ENCODE measurements at places on chromosomes 16 and 17.

DNA sequence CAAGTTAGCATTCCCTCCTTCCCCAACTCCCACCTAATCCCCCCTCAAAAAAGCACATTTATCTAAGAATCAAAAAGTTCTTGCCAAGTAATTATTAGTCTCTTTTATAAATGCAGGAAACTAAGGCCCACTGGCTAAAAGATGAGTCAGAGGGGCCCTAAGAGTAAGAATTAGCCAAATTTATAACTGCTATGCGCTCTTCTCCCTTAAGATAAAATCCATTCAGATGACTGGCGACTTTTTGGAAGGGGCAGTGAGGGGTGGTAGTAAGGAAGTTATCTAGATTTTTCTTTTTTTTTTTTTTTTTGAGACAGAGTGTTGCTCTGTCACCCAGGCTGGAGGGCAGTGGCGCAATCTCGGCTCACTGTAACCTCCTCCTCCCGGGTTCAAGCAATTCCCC, 17.1 kb downstream of the ZNF652 start:
- DNase-seq: no peak

GRCh38 chr17:30939051-30939689, 17.4 kb downstream of the ADAP2 start:
- DNase-seq: no peak

DNA sequence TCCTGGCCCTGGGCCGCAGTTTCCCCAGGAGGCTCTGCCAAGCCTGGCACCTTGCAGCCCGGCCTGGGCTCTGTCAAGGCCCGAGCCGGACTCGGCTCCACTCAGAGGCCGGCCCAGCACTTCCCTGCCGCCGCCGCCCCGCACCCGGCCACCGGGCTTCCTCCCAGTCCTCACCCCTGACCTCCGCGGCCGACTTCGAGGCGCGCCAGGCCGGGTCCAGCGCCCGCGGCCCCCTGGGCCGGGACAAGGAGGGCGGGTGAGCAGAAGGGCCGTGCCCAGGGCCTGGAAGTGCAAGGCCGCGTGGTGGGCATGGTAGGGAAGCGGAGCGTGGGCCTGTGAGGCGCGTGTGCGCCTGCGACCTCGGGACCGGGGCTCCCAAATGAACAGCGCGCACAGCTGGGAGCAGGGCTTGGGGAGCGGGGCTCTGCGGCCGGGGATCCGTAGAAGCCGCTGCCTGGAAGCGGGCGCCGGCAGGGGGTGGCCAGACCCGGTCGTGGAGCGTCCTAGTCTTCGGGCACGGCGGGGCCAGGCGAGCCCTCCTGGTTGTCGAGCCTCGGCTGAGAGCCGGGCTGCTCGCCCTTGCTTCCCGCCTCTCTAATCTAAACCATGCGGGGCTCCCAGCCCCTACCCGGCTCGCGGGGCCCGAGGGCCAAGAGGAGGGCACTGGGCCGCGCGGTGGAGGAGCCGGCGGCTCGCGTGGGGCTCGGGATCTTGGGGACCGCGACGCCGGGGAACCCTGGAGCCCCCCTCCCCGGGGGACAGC, 503 bp upstream of the TBX4 start:
- no peak for DNase-seq

GRCh38 chr16:8948831-8949230, 14.9 kb downstream of the USP7 start:
- no peak for DNase-seq

DNA sequence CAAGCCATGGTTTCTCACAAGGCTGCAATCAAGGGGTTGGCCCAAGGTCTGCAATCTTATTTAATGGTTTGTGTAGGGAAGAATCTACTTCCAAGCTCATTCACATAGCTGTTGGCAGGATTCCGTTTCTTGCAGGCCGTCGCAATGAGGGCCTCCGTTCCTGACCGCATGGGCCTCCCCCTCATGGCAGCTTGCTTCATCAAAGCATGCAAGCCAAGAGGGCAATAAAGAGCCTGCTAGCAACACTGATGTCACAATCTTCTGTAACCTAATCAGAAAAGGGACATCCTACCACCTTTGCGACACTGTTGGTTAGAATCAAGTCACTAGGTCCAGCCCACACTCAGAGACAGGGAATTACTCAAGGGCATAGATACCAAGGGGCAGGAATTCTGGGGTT, 95.5 kb downstream of the CCT6B start:
- no peak for DNase-seq

GRCh38 chr17:62713086-62713881, 85.8 kb downstream of the MRC2 start:
- no peak for DNase-seq

GRCh38 chr17:48348352-48348751, 81.7 kb downstream of the SKAP1 start:
- no peak for DNase-seq

DNA sequence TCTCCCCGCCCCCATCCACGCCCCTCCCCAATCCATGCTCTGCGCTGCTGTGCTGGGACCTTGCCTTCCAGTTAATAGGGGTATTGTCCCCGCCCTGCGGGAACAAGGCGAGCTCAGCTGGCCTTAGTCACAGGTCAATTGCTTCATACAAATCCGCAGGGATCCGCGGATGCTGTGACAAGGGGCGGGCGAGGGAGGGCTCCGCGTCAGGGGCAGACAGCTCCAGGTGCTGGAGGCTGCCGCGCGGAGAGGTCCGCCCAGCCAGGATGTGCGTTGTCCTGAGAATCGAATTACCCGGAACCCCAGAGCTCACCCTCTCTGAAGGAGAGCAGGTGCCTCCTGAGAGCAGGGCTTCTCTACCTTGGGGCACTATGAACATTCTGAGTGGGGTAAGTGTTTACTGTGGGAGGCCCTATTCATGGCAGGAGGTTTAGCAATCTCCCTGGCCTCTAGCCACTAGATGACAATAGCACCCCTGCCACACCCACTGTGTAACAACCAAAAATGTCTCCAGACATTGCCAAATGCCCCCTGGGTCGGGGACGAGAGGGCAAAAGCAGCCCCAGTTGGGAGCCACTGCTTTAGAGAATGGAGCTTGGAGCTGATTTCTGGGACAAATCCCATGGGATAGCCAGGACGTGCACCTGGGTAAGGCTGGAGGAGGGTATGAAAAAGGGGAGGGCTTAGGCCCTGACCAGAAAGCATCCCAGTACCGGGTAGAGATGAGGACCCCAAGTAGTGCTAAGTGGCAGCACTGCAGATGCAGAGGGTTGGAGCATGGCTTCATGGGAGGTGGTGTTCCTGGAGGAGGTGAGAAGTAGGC, 138.2 kb downstream of the CYLD start:
- DNase-seq: peak; percentile 68

DNA sequence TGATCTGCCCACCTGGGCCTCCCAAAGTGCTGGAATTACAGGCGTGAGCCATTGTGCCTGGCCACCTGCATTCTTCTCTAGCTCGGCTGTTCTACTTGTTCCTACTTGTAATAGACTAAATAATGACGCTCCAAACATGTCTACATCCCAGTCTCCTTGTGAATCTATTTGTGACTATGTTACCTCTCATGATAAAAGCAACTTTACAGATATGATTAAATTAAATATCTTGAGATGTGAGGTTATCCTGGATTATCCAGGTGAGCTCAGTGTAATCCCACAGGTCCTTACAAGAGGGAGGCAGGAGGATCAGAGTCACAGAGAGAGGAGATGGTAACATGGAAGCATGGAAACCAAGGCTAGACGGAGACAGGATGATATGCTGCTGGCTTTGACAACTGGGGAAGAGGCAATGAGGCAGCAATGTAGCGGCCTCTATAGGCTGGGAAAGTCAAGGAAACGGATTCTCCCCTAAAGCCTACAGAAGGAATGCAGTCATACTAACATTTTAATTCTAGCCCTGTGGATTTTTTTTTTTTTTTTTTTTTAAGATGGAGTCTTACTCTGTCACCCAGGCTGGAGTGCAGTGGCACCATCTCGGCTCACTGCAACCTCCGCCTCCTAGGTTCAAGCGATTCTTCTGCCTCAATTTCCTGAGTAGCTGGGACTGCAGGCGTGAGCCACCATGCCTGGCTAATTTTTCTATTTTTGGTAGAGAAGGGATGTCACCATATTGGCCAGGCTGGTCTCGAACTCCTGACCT, 5.0 kb upstream of the LASP1 start:
- DNase-seq: peak; percentile 54

- DNase-seq: no peak
Measured at GRCh38 chr17:15452746-15453145, 14.7 kb downstream of the CDRT4 start.

GRCh38 chr17:38441429-38442061, 13.3 kb downstream of the ARHGAP23 start:
- DNase-seq: no peak

GRCh38 chr16:59180083-59180476, 446.0 kb upstream of the GOT2 start:
- peak; percentile 10 for DNase-seq

GRCh38 chr16:12798171-12798570, 5.5 kb downstream of the CPPED1 start:
- DNase-seq: no peak

- no peak for DNase-seq
Measured at GRCh38 chr16:57882206-57882605, 79.9 kb upstream of the KIFC3 start.

GRCh38 chr16:14105760-14106375, 34.7 kb downstream of the MRTFB start:
- DNase-seq: no peak

- no peak for DNase-seq
Measured at GRCh38 chr16:1991948-1992703, 2.4 kb downstream of the SYNGR3 start.

DNA sequence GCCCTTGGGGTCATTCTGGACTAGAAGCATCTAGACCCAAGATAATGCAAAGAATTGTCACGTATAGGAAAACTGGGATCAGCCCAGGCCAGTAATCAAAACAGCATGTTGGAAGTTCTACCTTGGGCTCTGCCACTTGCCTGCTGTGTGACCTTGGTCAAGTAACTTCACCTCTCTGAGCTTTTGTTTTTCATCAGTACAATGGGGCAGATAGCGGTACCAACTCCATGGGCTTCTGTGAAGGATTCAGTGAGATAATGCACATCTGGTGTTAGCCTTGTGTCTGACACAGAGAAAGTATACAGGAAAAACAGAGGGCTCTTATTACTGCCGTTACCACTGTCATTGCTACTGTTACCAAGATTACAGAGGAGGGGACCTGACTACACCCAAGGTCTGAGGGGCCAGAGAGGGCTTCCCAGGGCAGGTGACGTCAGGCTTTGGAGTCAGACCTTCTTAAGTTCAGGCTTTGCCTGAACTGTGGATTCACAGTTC, 24.6 kb downstream of the CMIP start:
- no peak for DNase-seq

DNA sequence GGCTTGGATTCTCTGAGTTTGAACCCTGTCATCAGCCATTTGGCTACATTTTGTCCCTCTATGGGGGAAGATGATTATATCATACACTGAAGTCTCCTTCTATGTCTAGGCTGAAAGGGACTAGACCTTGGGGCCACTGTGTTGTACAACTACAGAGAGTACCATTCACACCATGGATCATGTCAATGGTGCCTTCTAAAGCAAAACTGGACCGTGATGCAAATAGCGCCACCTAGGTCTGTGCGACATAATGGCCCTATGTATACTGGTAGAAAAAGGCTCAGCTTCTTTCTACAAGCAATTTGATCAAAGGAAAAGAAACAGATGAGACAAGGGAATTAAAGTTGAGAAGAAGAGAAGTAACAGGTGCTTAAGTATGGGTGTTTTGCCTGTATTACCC, 100.7 kb downstream of the LYRM1 start:
- DNase-seq: peak; percentile 8

- DNase-seq: no peak
Measured at GRCh38 chr17:80812362-80813088, 179.1 kb upstream of the CHMP6 start.

- peak; percentile 91 for DNase-seq
Measured at GRCh38 chr17:78168242-78168902, at the start of gene SYNGR2. Gene SYNGR2 (plus strand): TSS chr17:78168581. CDS start chr17:78168617, 36 bp downstream.

DNA sequence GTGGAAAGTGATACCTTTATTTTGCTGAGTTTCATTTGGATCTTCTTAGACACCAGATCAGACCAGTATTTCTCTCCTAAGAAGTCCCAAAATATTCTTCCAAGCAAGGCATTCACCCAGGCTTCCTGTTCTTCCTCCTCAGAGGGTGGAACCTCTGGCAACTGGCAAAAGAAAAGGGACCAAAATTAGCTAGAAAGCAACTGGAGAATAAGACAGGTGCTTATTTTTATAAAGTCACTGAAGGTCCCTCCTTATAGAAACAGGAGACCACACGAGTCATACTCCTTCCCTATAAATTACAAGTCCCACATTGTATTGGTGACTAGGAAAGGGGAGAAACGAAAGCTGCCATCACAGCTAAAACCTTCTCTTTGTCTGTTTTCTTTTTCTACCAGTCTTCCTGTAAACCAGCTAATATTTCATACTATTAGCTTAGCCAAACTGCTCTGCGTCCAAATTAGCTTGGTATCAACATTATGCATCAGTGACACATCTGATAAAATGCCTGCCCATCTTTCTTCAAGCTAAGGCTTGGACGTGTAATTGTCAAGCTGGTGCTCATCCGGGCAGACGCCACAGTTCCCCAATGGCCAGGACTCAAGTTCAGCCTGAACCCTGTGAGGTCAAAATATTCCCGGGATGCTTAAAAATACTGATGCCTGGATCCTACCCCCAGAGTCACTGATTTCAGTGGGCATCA, 47.5 kb upstream of the ERN1 start:
- DNase-seq: no peak

DNA sequence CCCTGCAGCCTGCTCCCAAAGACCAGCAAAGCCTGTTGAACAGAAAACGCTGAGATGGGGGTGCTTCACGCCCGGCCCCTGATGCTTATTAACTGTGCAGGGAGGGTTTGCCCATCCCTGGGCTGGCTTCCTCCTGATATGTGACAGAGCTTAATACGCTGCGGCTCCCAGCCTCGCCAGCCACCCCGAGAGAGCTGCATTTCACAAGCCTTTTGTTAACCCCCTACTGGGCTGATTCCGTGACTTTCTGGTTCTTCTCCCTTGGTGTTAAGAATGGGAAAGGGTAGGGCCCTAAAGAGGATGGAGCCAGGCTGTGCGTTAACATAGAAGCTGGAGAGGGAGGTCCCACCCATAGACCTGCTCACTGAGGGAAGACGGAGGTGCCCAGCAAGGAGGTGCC, 211.8 kb downstream of the ENGASE start:
- DNase-seq: no peak

- peak; percentile 39 for DNase-seq
Measured at GRCh38 chr17:70332356-70333210, 163.3 kb downstream of the KCNJ2 start.

GRCh38 chr16:12907670-12908233, 6.4 kb downstream of the SHISA9 start:
- no peak for DNase-seq

GRCh38 chr16:72264771-72265170, 92.8 kb upstream of the PMFBP1 start:
- no peak for DNase-seq

- no peak for DNase-seq
Measured at GRCh38 chr16:17901309-17901708, 430.5 kb upstream of the XYLT1 start.
